ENCODE measurements at places on chromosomes 11 and 22. TPM values are rescaled to one million over a fixed set of nuclear protein-coding genes. Genes with fewer than 3 reads are reported as not detected.

The KIRREL3 gene
- polyA plus RNA-seq, result 2.3 TPM

The POU2AF2 gene
- polyA plus RNA-seq, result not detected

The OR6A2 gene
- 0.06 TPM for polyA plus RNA-seq

The RPS19BP1 gene
- 53.0 TPM for polyA plus RNA-seq

The APOL6 gene
- polyA plus RNA-seq, result 15.0 TPM

The TMEM41B gene
- polyA plus RNA-seq, result 26.3 TPM

The PRR33 gene
- not detected for polyA plus RNA-seq

The GNAZ gene
- polyA plus RNA-seq, result 0.25 TPM

The TRAF6 gene
- 10.0 TPM for polyA plus RNA-seq

The ZNF70 gene
- polyA plus RNA-seq, result 1.6 TPM

The KCNA4 gene
- not detected for polyA plus RNA-seq

The CASP5 gene
- 0.07 TPM for polyA plus RNA-seq

The SLC29A2 gene
- polyA plus RNA-seq, result 0.16 TPM

The GGTLC3 gene
- not detected for polyA plus RNA-seq

The CEP57 gene
- 27.6 TPM for polyA plus RNA-seq

The FJX1 gene
- 5.6 TPM for polyA plus RNA-seq

The OR51B2 gene
- not detected for polyA plus RNA-seq

The ADAMTS15 gene
- polyA plus RNA-seq, result 5.8 TPM

The KDM4E gene
- polyA plus RNA-seq, result not detected

The SPON1 gene
- 0.53 TPM for polyA plus RNA-seq

The MS4A6E gene
- not detected for polyA plus RNA-seq

The SMTNL1 gene
- polyA plus RNA-seq, result not detected

The ARHGAP20 gene
- polyA plus RNA-seq, result 3.9 TPM

The THRSP gene
- polyA plus RNA-seq, result not detected

The RASSF10 gene
- polyA plus RNA-seq, result not detected

The PVALB gene
- polyA plus RNA-seq, result not detected

The DDB1 gene
- polyA plus RNA-seq, result 340 TPM

The CATSPER1 gene
- 0.40 TPM for polyA plus RNA-seq

The TUB gene
- 14.7 TPM for polyA plus RNA-seq

The C11orf86 gene
- polyA plus RNA-seq, result not detected

The MN1 gene
- polyA plus RNA-seq, result 2.7 TPM

The OOSP3 gene
- not detected for polyA plus RNA-seq

The KRTAP5-1 gene
- not detected for polyA plus RNA-seq

The CEP164 gene
- polyA plus RNA-seq, result 19.5 TPM

The SELENOM gene
- polyA plus RNA-seq, result 89.0 TPM

All from AG04450 (cell line).